ENCODE measurements at places on chromosomes 11 and 22.

GRCh38 chr11:59206635-59207034 lies 6.1 kb downstream of the MPEG1 start:
- DNase-seq, result peak; percentile 54

DNA sequence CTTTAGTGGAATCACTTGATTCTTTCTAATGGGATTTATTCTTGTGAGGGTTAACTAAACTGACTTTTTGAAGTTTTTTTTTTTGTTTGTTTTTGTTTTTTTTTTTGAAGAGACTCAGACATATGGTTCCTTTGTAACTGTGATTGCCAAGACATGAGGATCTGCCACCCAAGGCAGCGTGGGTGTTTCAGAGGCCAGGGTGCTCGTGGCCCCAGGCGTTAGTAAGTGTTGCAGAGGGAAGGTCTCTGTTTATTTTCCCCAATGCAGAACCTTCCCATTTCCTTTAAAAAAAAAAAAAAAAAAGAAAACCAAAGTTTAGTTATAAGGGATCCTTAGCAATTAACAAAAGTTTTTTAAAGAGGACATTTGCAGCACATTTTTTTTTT lies 94.8 kb downstream of the CTTN start:
- DNase-seq, result no peak

GRCh38 chr11:8671193-8671612 lies 11.3 kb downstream of the TRIM66 start:
- DNase-seq, result peak; percentile 89

GRCh38 chr11:63839508-63840355 lies 822 bp downstream of the MARK2 start:
- DNase-seq, result no peak

- DNase-seq, result no peak
Observed at GRCh38 chr22:40531951-40532900, 104.3 kb downstream of the MRTFA start.

DNA sequence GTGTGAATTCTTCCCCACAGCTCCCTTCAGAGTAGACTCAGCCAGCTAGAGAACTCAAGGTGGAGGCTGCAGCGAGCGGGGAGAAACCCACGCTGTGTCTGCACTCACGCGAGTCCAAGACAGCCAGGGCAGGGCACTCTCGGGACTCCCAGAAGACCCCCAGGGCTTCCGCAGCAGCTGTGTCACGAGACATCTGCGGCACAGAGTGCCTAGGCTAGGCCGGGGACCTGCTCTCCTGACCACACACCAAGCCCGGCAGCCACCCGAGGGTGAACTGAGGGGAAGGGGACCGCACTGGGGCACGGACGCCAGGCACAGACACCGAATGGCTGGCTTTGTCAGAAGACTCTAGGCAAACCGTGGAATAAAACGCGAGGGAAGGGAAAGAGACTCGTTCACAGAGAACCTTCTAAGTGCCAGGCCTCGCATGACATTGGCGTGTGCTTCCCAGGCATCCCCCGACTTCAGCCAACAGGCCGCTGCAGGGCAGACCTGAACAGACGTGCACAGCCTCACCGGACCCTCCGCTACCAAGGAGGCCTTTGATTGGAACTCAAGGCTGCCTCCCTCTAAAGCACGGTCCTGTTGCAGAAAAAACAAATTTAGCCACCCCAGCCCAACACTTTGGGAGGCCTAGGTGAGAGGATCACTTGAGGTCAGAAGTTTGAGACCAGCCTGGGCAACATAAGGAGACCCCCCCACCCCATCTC lies 18.2 kb upstream of the MOB2 start:
- DNase-seq, result no peak

GRCh38 chr11:111527279-111527678 lies 12.7 kb downstream of the HOATZ start:
- no peak for DNase-seq

GRCh38 chr11:19777039-19777376 lies 64.4 kb downstream of the NAV2 start:
- DNase-seq, result peak; percentile 73

DNA sequence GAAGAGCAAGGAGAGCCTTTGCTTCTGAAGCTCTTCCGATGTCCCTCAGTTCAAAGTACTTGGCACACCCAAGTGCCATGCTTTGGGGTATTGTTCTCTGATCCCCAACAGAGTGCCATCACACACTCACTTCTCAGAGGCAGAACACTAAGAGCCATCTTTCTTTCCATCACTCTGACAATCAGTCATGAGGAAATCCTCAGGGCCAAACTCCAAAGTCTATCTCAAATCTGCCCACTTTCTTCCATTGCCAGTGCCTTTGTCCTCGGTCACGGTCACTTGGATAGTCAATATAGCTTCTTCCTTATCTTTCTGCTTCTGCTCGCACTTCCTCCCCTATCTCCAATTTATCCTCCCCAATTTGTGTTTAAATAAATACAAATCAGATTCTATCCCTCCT lies 90.9 kb downstream of the ENTHD1 start:
- no peak for DNase-seq

- peak; percentile 53 for DNase-seq
Observed at GRCh38 chr11:30917859-30918478, 331.8 kb upstream of the MPPED2 start.

DNA sequence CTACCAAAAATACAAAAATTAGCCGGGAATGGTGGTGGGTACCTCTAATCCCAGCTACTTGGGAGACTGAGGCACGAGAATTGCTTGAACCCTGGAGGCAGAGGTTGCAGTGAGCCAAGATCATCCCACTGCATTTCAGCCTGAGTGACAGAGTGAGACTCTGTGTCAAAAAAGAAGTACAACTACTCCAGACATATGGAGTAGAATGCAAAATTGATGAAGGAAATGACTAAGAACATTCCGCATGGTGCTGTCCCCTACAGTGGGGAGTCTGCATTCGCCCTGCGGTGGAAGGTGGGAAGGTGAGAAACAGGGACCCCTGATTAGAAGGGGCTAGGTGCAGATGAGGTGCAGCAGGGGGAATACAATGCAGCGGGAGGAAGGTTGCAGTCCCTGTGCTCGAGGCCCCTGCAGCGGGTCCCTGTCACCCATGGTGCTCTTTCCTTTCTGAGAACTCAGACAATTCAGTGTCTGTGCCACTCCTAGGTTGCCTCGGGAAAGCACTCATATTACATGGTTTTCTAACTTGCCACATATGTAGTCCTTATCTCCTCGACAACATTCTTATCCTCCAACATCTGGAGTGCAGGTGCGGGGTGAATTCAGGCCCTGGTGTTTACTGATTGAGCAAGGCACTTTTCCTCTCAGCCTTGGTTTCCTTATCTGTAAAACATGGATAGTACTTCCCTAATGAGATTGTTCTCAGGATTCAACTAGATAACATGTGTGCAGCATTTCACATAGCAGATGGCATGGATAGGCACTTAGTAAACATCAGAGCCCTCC lies 5.2 kb downstream of the POLD4 start:
- peak; percentile 14 for DNase-seq

GRCh38 chr11:30774496-30775232 lies 188.5 kb upstream of the MPPED2 start:
- DNase-seq, result no peak

GRCh38 chr11:2265396-2265795 lies 5.0 kb downstream of the ASCL2 start:
- peak; percentile 8 for DNase-seq

DNA sequence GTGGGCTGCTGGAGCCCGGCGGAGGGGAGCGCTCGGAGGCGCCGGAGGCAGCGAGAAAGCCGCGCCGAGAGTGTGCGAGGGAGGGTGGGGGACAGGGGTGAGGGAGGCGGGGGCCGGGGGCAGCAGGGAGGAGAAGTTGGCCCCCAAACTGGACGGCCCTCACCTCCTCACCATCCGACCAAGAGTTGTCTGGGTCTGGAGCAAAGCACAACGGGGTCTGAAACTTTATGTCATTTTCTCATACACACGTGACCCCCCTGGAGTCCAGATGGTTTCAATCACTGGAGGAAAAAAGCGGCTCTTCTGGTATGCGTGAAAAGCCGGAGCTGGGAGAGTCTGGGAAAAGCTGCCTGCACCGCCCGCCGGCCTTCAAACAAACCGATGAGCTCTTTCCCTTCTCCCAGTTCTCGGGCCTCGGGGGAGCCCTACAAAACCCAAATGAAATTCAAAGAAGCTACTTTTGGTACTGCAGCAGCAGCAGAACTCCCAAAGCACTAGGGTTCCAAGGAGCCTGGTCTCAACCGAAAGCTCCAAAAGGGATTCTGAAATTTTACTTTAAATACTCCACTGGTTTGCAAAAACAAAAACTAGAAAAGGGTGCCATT lies 39.7 kb upstream of the AKIP1 start:
- DNase-seq, result peak; percentile 89

- DNase-seq, result no peak
Observed at GRCh38 chr11:121494355-121495099, 41.8 kb upstream of the SORL1-AS1 start.

DNA sequence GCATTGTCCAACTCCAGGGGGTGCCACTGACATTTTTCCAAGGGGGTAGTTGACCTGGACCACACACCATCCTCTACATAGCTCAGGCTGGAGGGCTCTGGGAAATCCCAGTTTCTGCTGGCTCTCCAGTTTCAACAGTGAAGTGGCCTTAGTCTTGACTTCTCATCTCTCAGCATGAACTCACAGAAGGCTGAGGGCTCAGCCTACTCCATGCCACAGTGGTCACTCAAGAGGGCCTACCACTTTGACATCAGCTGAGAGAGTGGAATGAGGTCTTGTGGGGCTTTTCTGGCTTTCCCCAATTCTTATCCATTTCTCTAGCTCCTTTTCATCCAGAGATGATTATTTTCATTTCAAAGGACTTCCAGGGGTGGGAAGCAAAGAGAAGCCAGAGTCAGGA lies 7.4 kb downstream of the HTR3A start:
- DNase-seq, result no peak

DNA sequence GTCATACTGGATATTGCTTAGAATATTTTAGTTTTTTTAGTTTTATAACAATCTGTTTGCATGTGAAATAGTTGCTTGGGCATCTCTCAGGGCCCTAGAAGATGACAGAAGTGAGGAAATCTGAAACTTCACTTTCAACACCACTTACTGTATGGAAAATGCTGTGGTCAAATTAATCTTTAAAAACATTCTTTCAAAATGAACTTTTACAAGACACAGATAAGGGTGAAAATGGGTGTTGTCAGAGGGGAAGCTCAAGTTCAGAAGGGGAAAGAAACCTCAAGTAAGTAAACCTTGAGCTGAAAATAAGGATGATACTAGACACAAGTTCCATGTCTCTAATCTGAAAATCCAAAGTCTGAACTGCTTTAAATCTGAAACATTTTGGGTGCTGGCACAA lies 1840.1 kb upstream of the RAG2 start:
- no peak for DNase-seq

- DNase-seq, result peak; percentile 20
Observed at GRCh38 chr11:72114570-72114969, 2.1 kb upstream of the ANAPC15 start.

GRCh38 chr11:2724104-2724503 lies 24.3 kb upstream of the KCNQ1OT1 start:
- no peak for DNase-seq

GRCh38 chr11:33893711-33894397 lies 2.0 kb upstream of the LMO2 start:
- DNase-seq, result no peak

GRCh38 chr22:18057568-18058209 lies 20.1 kb upstream of the PEX26 start:
- DNase-seq, result peak; percentile 85

DNA sequence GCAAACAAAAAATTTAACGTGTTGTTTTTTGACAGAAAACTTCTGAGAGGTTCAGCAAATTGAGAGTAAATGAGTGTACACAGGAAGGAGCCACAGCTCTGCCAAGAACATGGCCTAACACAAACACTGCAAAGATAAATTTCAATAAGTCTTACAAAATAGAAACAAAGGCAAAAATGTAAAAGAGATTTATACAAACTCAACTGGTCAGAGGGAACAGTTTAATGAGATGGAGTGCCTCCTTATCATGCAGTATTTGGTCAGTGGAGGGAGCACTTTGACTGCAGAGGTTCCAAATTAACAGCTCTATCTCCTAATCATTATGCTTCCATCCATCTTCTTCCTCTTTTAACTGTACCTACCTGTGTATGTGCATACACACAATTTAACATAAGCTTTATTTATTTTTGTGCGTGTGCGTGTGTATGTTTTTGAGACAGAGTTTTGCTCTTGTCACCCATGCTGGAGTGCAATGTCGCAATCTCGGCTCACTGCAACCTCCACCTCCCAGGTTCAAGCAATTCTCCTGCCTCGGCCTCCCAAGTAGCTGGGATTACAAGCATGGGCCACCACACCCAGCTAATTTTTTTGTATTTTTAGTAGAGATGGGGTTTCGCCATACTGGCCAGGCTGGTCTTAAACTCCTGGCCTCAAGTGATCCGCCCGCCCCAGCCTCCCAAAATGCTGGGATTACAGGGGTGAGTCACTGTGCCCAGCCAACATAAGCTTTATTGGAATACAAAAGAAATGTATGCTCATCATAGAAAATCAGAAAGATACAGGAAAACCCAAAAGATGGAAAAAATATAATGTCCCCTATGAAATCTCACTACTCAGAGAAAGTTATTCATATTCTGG lies 111.9 kb downstream of the MRTFA start:
- no peak for DNase-seq

GRCh38 chr11:111607751-111608150 lies 5.5 kb downstream of the SIK2 start:
- DNase-seq, result no peak

GRCh38 chr11:13920756-13921155 lies 41.8 kb upstream of the SPON1 start:
- DNase-seq, result no peak

GRCh38 chr11:87304412-87304811 lies 266.7 kb downstream of the TMEM135 start:
- no peak for DNase-seq

DNA sequence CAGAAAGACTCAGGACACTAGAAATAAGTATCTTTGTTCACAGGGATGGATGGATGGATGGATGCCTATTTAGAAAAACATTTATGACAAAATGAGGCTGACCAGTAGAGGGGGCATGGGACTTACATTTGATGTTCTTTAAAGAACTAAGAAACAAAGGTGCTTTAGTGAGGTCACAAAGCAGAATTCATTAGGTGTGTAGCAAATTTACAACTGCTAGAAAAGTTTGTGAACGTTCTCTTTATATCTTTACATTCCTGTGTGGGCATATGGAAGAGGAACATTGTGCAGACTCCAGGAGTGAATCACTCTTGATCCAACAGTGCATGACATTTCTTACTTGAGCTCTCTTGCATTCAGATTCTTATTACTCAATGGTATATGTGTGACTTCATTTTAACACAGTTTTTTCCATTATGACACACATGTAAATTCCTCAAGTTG lies 15.8 kb upstream of the SIK2 start:
- DNase-seq, result peak; percentile 46

DNA sequence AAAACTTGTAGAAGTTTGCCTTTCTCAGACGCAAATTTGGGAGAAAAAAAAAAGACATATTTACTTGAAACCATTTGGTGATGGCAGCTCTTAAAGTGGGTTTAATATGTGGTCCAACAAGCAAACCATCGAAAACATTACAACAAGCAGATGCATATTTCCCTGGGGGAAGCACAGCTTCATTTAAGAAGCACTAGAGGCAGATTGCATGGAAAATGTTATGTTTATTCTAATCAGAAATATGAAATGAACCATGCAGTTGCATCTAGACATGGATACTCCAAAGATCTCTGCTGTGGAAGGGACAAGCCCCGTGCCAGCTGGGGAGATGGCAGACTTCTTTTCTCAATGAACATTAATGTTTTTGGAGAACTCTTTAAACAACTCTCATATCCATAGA lies 57.4 kb upstream of the PARVA start:
- no peak for DNase-seq

- no peak for DNase-seq
Observed at GRCh38 chr22:47609653-47610052, 847.2 kb downstream of the TBC1D22A start.
